Posterior cingulate gyrus (tissue), 11 donors: ENCODE measurements at places on chromosomes 5 and 9.
A peak's percentile ranks its signal among the peaks of the same experiment; 100 is the strongest.

- DNase-seq: peak; percentile 2
These were observed 21.7 kb downstream of the TCF7 start for GRCh38 chr5:134136221-134136631.

DNA sequence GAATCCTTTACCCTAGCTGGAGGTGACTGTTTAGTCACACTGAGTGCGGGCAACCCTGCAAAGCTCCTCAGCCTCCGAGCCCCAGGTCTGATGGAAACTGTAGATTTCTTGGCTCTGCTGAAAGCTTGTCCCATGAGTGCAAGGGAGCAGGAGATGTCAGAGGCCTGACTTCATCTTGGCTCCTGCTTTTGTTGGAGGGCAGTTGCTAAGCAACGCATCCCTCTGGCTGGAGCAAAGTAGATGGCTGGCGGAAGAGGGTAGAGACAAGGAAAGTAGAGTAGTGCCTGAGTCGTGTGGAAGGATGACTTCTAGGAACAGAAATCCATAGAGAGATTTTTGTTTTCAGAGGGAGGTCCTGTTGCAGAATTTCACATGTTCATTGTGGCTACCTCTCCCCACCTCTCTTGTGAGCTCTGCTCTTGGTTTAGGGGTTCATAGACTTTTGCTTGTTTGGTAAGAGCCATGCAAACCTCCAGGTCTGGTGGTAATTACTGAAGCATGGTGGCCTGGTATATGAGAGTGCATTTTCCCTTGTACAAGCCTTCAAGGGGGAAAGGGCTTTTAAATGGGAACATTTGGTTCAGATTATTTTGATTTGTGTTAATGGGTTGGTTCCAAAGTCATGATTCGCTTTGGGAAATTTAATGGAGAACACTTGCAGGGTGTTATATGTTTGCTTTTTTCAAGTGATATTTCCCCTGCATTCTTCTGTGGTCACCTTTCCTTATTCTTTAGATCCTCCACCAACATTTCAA, 71.5 kb downstream of the ARHGAP26 start:
- DNase-seq: no peak

- DNase-seq: no peak
These were observed 155.1 kb upstream of the SMIM23 start for GRCh38 chr5:171630350-171631065.

DNA sequence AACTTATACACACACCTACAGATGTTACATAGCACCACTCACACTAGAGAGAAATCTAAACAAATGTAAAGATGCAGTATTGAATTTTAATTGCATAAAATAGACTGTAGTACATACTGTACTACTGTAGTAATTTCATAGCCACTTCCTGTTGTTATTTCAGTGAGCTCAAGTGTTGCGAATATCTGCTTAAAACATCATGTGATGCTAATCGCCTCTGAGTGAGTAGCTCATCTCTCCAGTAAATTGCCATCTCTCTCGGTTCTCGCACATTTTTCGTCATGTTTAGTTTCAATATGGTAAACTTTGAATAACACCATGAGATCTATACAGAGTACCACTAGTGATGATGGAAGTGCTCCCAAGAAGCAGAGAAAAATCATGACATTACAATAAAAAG, 22.0 kb upstream of the ARHGEF28 start:
- DNase-seq: no peak

- DNase-seq: no peak
These were observed 93.4 kb upstream of the SLC30A5 start for GRCh38 chr5:69000216-69000919.

DNA sequence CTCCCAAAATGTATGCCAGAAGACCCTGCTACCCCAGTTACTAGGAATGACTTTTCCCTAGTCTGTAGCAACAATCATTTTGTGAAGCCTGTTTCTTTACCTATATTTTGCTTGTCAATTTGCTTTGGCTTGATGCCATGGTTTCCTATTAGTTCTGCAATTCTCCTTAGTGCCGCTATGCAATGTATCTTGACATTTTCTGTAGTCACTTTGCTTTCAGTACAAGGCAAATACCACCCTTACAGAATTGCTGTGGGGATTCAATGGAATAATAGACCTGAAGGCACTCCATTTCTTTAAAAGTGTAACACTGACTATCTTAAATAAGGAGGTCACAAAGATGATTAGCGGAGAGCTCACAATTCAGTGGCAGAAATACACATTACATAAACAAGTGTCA, 291.1 kb downstream of the NR2F1-AS1 start:
- DNase-seq: no peak
